ENCODE measurements at places on chromosomes 7 and 10.

DNA sequence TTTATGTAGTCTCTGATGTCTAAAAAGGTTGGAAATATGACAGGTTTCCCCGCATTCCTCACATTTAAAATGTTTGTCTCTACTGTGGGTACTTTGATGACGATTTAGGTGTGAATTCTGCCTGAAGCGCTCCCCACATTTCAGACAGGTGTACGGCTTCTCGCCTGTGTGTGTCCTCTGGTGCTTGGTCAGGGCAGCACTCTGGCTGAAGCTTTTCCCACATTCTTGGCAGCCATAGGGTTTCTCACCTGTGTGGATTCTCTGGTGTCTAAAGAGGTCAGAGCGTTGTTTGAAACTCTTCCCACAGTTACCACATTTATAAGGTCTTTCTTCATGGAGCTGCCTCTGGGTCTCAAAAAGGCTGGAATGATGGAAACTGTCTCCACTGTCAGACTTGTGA lies 6.3 kb downstream of the ZNF394 start:
- no peak for DNase-seq

DNA sequence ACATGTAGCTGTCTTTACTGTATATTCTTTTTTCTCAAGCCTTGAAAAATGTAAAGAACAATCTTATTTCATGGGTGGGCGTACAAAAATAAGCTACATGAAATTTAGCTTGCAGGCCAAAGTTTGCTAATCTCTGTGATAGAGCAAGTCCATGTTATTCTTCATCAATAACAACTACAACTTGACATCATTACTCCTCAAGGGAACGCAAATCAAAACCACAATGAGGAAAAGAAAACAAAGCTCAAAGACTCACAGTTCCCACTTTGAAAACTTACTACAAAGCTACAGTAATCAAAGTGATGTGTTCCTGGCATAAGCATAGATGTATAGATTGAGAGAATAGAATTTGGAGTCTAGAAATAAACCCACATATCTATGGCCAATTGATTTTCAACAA lies 62.5 kb downstream of the GNA12 start:
- DNase-seq: no peak

DNA sequence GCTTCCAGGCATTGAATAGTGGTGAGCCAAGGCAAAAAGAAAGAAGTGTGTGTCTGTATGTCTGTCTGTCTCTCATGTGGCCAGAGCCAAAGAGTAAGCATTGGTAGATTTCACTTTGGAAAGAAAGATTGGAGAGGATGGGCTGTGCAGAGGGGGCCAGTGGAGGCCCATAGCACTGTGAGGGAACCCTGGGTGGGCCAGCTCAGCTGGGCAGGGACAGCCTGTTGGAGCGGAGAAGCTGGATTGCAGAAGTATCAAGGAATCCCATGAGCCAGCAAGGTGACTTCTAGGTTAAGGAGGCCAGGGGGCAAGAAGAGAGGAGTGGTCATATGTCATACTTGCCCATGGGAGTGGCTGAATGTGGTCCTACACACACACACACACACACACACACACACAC lies 1.5 kb upstream of the GRID1 start:
- no peak for DNase-seq

GRCh38 chr10:46309511-46310142 lies 22.8 kb downstream of the ANTXRL start:
- no peak for DNase-seq

DNA sequence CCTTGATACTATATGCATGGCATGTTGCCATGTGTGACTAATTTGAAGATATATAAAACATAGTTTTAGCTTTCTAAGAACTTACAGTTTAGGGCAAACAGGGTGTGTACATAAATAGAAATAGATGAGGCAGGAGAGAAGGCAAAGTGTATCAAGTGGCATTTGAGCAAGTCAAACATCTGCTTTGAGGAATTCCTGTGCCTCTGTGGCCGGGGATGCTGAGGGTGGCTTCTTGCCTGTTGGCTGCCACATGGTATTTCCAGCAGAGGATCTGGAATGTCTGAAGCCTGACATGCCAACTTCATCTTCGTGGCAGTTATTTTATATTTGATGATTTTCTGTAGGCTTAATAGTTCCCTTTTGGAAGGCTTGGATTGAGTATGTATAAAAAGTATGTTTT lies 6.0 kb downstream of the SSBP1 start:
- no peak for DNase-seq

GRCh38 chr10:132619927-132620326 lies 82.3 kb downstream of the INPP5A start:
- DNase-seq: no peak

DNA sequence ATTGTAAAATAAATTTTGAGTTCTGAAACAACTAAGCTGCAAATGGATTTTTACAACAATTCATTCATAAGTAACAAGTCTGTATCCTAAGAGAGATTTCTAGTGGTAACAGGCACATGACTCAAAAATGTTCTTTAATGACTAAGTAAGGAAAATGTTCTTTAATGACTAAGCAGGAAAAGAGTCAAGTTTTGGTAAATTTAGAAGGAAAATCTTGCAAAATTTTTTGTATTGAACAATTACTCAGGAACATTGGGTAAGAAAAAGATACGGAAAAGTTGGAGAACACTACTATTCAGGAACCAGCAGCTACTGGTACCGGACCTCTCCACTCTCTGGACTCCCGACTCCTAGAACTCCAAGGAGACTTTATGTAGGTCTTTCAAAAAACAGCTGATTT lies 33.5 kb downstream of the HYCC1 start:
- DNase-seq: peak; percentile 40

DNA sequence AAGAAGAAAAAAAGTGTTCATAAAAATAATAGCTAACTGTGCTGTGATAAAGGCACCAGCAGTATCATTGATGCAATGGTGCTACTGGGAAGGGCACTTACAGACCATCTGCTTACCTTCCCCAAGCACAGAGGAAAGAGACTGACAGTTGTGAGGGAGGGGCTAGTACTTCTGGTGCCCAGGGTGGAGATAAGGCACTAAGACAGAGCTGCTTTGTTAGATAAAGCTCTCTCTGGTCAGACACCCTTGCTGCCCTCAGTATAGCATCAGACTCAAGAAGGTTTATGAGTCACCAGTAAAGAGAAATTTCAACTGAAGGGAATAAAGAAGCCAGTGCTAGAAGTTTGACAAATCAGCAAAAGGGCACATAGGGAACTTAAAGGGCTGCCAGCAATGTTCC lies 325.6 kb downstream of the HPSE2 start:
- no peak for DNase-seq

DNA sequence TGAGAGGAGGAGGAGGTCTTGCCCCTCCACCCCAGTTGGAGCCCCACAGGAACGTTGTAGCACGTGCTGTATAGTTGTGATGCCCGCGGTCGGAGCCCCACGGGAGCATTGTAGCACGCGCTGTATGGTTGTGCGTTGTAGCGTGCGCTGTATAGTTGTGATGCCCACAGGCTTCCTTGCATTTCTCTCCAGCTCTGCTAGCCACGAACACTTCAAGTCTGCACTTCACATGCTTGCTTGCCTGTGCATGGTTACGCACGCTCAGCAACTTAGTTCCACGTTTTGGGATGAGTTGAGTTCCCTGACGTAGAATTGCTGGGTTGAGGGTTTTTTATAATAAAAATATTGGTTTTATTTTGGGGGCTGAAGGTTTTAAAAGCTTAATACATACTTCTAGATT lies 41.6 kb downstream of the DNAJB6 start:
- DNase-seq: no peak

- no peak for DNase-seq
These were observed 37.7 kb downstream of the CDK13 start for GRCh38 chr7:39987641-39988347.

GRCh38 chr7:79620291-79620690 lies 166.8 kb upstream of the MAGI2 start:
- DNase-seq: no peak

DNA sequence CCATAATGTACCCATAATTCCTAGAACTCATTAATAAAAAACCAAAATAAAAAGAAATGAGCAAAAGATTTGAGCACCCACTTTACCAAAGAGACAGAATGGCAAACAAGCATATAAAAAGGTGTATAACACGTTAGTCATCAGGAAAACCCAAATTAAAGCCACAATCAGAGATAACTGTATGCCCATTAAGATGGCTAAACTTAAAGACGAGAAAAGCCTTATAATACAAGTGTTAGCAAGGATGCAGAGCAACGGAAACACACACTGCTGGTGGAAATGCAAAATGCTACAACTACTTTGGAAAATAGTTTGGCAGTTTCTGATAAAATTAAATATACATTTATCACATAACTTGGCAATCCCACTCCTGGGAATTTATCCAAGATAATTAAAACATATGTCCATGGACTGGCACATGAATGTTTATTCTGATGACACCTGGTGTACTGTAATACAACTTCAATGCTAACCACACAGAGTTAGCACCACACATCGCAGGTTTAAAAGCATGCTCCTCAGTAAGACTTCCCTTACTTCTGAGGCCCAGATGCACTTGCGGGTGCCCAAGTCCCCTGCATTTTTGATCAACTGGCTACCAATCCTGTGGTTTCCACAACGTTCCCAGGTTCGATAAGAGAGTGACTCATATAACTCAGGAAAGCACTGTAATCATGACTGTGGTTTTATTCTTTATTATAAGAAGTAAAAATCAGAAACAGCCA lies 158.6 kb downstream of the SNX13 start:
- peak; percentile 77 for DNase-seq

DNA sequence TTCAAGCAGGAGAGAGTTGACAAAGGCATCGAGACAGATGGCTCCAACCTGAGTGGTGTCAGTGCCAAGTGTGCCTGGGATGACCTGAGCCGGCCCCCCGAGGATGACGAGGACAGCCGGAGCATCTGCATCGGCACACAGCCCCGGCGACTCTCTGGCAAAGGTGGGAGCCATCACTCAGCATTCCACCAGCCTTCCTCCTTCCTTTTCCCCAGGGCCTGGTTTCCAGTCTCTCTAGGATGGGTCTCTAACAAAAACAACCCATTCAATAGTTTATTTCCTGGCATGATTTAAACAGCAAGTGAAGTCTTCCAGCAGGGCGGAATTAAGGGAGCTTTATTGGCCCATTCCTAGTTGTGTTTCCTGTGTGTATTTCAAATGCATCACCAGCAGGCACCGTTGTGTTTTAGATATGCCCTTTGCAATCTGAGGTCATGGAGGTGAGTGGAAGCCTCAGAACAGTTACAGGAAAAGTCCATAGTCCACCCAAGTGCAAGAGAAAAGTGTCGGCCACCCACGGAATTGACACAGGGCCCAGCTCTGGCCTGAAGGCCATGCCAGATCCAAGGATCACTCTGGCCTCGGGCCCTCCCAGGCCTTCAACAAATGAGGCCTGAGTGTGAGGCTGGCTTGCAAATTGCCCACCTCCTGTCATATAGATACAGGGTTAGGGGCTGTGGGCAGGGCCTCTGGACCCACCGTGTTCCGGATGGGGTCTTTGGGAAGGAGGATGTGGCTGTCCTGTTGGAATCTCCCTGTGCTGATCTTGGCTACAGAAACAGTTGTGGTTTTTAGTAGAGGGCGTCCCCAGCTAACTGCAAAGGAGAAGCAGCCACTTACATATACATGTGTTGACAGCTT lies 46.9 kb upstream of the TRIM8 start:
- DNase-seq: no peak

DNA sequence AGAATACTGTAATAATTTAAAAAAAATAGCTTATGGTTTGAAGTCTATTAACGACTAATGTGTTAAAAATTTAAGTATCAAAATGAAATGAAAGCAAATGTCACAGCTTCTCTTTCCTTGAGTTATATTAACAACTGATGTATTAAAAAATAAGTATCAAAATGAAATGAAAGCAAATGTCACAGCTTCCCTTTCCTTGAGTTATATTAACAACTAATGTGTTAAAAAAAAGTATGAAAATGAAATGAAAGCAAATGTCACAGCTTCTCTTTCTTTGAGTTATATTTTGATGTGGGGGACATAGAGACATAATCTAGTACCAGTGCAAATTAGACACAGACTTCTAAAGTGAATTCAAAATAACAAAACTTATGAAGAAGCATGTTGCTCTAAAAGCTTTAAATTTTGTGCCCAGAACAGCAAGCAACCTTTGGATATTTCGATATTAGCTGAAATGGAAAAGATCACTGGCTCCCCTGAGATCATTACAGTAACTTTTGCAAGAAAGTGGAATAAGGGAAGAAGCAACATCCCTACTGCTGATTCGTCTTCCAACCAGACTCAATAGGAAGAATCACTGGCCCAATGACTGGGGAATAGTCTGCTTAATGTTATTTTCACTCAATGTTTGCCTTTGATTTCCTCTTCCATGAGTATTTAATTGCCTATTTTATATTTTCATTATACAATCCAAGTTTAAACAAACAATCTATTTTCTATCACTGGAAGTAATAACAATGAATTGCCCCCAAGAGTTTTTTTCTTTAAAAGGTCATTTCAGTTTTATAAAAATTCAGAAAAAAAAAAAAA lies 8.0 kb downstream of the SKAP2 start:
- DNase-seq: no peak

DNA sequence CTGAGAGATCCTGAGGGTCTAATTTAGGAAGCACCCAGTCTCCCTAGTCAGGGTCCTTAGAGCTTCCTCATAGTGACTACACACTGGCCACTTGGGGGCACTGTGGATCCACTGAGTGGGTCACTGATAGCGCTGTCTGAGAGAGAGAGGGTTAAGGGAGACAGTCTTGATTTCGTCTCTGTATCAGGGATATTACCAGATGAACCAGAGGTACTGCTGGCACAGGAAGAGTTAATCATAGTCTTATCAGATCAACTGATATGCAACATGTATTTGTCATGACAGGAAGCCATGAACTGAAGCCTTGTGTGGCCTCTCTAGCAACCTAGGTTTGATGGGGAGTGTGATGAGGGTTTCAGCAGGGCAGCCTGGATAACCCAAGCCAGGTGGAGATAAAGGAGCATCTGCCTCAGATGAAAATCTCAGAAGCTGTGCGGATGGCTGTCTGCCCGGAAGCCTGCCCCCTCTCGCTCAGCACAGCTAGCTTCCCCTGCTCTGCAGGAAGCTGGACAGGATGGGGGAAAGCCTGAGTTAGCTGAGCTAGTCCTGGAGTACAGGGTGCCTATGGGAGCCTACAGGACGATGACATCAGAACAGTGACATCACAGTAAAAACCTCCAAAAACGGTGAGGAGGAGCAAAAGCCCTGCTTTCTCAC lies 214.0 kb upstream of the PRSS1 start:
- peak; percentile 78 for DNase-seq

DNA sequence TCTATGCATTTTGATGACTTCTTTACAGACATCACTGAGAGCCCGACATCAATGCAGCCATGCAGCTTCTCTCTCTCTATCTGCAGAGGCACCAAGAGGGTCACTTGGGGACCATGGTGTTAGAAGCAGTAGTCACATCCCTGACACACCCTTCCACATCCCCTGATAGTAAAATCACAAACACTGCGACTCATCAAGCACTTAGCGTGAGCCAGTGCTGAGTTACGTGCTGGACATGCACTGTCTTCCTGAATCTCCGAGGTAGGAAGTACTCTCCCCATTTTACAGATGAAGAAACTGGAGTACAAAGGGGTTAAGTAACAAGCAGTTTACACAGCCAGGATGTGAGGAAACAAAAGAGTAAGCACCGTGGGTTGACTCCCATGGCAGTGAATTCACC lies 109.2 kb downstream of the OSBPL3 start:
- DNase-seq: no peak
